ENCODE measurements at places on chromosomes 13 and 19. TPM values are rescaled to one million over a fixed set of nuclear protein-coding genes. Genes with fewer than 3 reads are reported as not detected.

Gene DCT
- total RNA-seq, result not detected

Gene PRR36
- 31.0 TPM for total RNA-seq

Gene VSIG10L
- 14.1 TPM for total RNA-seq

Gene C19orf67
- total RNA-seq, result 0.35 TPM

Gene N4BP2L1
- 5.3 TPM for total RNA-seq

Gene MEDAG
- 1.9 TPM for total RNA-seq

Gene PRMT1
- total RNA-seq, result 518 TPM

Gene LRFN3
- 24.8 TPM for total RNA-seq

Gene MISP
- total RNA-seq, result 0.70 TPM
